ENCODE measurements at places on chromosomes 16 and 17.

GRCh38 chr17:45413498-45413923, 19.2 kb downstream of the ARHGAP27 start:
- no peak for DNase-seq

DNA sequence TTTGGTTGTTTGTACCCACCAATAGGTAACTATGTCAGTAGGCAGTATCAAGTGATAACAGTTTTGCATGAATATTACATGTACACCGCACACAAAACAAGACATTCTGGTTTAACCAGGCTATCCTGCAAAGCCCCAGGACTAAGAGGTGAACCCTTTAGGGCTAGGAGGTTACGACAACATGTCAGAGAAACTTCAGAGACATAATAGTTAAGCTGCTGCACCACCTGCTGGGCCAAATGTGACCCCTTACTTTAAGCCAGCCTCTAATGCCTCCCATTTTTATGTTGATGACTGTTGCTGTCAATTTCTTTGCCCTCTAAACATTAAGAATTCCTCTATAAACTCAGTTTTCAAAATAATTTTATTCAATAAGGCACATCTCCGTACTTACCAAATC, 15.4 kb downstream of the SRP68 start:
- peak; percentile 20 for DNase-seq

DNA sequence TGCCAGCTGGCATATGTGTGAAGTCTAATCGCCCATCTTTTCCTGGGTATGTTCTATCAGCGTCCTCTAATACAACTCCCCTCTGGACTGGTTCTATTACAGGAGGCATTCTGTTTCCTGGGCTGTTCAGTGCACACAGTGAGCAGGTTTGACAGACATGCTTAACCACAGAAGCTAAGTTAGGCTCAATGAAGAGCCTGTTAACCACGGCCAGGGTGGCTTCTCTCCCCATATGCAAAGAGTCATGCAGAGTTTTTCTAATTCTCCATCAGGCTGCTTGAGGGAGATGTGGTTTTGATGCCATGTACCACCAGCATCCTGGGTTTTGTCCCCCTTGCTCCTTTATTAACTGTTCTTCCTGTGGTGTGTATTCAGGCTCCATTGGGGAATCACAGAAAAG, 57.2 kb upstream of the ALOX12 start:
- no peak for DNase-seq

- DNase-seq, result no peak
These were observed 92.5 kb downstream of the NCOR1 start for GRCh38 chr17:16122697-16123434.

GRCh38 chr17:77321649-77322513, 181.1 kb downstream of the SEC14L1 start:
- no peak for DNase-seq

DNA sequence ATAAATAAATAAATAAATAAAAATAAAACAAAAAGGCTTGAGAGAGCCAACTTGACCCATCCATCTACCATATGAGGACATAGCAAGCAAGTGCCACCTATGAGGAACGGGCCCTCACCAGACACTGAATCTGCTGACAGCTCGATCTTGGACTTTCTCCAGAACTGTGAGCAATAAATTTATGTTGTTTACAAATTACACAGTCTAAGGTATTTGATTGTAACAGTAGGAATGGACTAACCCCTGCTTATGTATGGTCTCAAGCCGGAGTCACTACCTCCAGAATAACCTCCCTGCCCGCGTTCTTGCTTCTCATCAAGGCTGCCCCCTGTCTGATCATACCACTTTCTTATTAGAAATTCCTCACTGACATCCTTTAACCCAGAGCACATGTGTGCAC, 9.9 kb downstream of the SLC5A11 start:
- DNase-seq, result no peak

DNA sequence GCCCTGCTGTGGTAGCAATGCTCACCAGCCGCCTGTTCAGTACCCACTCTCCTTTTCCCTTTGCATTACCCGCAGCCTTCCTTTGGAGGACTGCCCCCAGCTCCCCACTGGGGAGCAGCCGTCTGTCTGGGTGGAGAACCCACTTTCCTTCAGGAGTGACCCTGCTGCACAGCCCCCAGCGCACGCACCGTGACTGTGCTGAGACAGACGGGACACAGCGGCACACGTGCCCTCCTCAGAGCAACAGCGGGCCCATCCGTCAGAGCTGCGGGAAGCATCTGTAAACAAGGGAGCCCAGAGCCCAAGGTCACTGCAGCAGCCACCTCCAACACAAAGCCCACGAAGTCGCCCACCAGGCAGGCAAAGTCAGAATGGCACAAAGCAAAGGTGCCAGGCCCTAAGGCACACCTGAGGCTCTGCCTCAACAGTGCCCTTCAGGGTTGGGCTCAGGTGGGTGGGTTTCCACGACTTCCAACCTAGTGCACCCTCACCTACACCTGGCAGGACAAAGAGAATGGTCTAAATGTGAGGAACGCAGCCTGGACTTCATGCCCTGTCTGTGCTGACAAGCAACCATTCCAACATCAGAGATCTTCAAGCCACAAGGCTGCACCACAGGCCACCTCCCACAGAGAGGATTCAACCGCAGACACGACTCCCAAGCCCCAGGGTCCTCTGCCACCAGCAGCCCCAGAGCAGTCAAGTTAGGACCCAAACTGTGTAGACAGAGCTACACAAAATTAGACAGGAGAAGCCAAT, 9.9 kb downstream of the AXIN1 start:
- no peak for DNase-seq
